H1 (cell line): ENCODE measurements at places on chromosomes 11 and 22. TPM values are rescaled to one million over a fixed set of nuclear protein-coding genes. Genes with fewer than 3 reads are reported as not detected.

DNA sequence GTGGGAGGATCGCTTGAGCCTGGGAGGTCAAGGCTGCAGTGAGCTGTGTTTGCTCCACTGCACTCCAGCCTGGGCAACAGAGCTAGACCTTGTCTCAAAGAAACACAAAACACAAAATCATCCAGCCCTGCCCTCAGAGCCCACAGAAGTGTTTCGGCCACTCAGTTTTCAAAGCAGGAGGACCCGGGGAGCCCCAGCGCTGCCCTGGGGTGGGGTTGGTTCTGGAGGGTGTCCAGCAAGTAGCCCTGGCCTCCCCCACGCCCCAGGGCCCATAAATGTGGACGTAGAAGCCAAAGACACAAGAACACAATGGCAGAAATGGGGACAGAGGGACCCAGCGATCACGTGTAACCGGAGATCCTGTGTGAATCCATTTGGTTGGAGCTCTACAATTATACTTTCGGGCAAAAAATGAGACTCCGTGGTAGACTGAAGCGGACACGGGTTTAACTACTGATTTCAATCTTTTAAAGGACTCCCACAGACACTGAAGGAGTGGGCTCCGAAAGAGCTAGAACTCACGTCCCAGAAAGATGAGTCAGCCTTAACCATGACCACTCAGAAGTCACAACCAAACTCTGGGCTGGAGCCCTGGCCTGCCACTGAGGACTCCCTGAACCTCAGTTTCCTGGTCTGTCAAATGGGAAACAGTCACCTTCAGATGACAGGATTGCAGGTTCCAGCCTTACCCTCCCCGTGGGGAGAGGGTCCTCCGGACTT, 9.0 kb upstream of the CYTH4 start:
- H3K36me3 ChIP-seq: no peaks in the 10 kb centered on the region
- H3K4me1 ChIP-seq: no peaks in the 10 kb centered on the region; the same call in 1 of the 2 replicates
- H3K27me3 ChIP-seq: no peaks in the 10 kb centered on the region

DNA sequence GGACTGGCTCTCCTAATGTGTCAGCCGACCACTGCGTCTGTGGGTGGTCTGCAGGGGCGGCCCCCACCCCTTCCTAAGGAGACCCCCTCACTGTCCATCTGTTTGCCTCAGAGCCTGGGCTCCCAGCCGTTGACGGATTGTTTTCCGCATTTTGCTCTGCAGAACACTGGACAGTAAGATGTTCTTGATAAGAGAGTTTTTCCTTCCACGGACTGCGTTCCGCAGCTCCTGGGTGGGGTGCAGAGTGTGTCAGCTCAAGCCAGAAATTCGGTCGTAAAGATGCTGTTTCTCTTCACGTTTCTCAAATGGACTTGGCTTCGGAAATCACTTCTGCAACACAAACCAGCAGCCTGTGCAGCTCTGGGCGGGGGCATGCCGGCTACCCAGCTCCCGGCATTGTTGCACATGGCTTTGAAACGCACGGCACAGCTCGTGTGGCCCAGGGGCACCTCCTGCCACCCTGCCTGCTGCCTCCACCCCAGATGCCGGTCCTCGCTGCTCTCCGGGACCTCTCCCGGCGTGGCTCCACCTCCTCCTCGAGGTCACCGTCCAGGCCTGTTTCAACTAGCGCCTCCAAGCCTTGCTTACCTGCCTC, 2.9 kb upstream of the MRGPRG start:
- H3K27me3 ChIP-seq: no peaks in the 10 kb centered on the region
- no peaks in the 10 kb centered on the region for H3K36me3 ChIP-seq
- H3K4me1 ChIP-seq: no peaks in the 10 kb centered on the region
- no peak overlapping the region for H3K27ac ChIP-seq
- H3K4me3 ChIP-seq: no peak overlapping the region

DNA sequence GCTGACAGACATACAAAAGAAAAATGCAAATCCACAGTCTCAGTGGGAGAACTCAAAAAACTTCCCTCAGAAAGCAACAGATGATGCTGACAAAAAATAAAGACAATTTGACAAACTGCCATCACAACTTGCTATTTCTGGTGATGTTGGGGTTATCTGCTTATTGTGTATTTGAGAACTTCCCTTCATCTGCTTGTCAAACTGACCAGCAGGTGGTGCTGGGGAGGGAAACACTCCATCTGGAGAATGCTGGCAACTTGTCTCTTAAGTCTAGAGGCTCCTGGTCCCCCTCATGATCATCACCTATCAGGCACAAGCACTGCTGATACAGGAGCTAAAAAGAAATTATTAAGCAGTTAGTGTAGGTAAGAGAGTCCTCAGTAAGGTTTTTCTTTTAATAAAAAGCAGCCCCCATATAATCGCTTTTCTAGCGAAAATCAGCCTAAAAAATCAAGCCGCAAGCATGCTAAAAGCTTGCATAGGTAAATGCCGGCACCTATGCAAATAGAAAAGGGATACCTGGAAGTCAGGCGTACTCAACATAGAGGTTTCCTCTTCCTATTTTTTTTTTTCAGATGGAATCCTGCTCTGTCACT, 9.8 kb upstream of the FAM111B start:
- no peaks in the 10 kb centered on the region for H3K36me3 ChIP-seq
- H3K27me3 ChIP-seq: no peaks in the 10 kb centered on the region
- no peak overlapping the region for H3K4me3 ChIP-seq
- no peak overlapping the region for H3K27ac ChIP-seq
- DNase-seq: peak; percentile 66

- no peaks in the 10 kb centered on the region for H3K36me3 ChIP-seq
These were observed 96.7 kb downstream of the RPS6KA4 start for GRCh38 chr11:64455456-64456261.

DNA sequence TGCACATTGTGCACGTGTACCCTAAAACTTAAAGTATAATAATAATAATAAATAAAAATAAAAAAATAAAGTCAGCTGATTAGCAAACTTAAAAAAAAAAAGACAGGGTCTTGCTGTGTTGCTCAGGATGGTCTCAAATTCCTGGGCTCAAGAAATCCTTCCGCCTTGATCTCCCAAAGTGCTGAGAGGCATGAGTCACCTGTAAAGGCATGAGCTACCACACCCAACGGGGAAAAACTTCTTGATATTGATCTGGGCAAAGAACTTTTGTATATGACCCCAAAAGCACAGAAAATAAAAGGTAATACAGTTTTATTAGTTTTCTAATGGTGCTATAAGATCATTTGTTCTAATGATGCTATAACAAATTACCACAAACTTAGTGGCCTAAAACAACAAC, 46.1 kb downstream of the ENTHD1 start:
- no peak overlapping the region for H3K4me3 ChIP-seq
- no peaks in the 10 kb centered on the region for H3K4me1 ChIP-seq
- H3K36me3 ChIP-seq: no peaks in the 10 kb centered on the region
- H3K27me3 ChIP-seq: no peaks in the 10 kb centered on the region

- peak within 1 kb of the TSS; percentile 76 for H3K27ac ChIP-seq
- no peaks in the 10 kb centered on the region for H3K27me3 ChIP-seq
- peaks cover 19% of the 10 kb centered on the region for H3K36me3 ChIP-seq
- DNase-seq: peak; percentile 97
- peak within 1 kb of the TSS; percentile 95 for H3K4me3 ChIP-seq
- peaks cover 3% of the 10 kb centered on the region; the same call in 1 of the 2 replicates for H3K4me1 ChIP-seq
These were observed at the start of gene DHCR7 for GRCh38 chr11:71448257-71449171. Gene DHCR7, minus strand, starts transcription at chr11:71448393. Its CDS starts 3,441 bp downstream, at chr11:71444952.

DNA sequence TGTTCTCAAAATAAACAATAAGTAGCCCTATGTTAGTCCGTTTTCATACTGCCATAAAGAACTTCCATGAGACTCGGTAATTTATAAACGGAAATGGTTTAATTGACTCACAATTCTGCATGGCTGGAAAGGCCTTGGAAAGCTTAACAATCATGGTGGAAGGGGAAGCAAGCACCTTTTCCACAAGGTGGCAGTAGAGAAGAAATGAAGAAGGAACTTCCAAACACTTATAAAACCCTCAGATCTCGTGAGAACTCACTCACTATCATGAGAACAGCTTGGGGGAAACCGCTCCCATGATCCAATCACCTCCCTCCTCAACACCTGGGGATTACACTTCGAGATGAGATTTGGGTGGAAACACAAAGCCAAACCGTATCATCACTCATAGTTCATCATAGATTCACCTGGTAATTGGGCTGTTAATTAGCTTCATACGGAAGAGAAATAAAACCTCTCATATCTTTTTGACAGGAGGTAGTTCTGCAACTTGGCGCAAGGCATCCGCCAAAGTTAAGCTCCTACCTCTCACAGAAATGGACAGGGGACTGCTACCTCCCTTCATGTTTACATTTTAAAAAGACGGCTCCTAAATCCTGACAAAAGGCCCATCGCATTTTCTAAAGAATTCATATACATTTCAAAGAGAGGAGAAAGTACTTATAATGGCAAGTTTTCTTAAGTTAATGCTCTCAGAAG, 49.0 kb downstream of the MUC15 start:
- no peaks in the 10 kb centered on the region for H3K36me3 ChIP-seq
- no peaks in the 10 kb centered on the region; the same call in 1 of the 2 replicates for H3K27me3 ChIP-seq
- H3K4me3 ChIP-seq: peak overlapping the region; percentile 28; the same call in 1 of the 2 replicates

Gene CNGA4
- 0.33 TPM in 1 of 2 replicates, not detected in the other for total RNA-seq

Gene DPP3
- total RNA-seq: 82.7 and 86.4 TPM in 2 replicates

Gene SNX32
- 1.1 and 2.2 TPM in 2 replicates for total RNA-seq

Gene CTSF
- total RNA-seq: 0.36 and 0.58 TPM in 2 replicates
